Activated CD4-positive, alpha-beta T cell treated with anti-CD3 and anti-CD28 coated beads for 24 hours (primary cell): ENCODE measurements at places on chromosomes 11 and 22.

GRCh38 chr11:110296226-110297075, at the start of gene RDX:
TSS of gene RDX (minus strand) at chr11:110296614. CDS start at chr11:110279692, 16,922 bp downstream.
- peak; percentile 23 for DNase-seq

GRCh38 chr11:44601471-44602370, 36.3 kb downstream of the CD82 start:
- DNase-seq = peak; percentile 19

- no peak for DNase-seq
These were observed 3.6 kb downstream of the BCO2 start for GRCh38 chr11:112178936-112179335.

DNA sequence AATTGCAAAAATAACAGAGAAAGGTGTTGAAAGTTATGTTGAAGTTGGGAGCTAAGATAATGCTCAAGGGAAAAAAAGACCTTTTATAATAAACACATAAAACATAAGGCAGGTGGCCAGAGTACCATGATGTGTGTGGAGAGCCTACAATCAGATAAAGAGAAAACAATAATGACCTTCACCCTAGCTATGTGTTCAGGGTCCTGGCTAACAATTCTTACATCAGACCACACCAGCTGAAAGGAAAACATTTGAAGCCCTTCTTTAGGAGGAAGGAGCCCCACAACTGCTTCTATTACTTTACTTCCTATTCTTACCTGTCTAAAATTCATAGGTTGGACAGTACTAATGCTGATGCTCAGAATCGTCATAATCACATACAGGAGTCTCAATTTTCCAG, 2.5 kb downstream of the TSG101 start:
- no peak for DNase-seq

DNA sequence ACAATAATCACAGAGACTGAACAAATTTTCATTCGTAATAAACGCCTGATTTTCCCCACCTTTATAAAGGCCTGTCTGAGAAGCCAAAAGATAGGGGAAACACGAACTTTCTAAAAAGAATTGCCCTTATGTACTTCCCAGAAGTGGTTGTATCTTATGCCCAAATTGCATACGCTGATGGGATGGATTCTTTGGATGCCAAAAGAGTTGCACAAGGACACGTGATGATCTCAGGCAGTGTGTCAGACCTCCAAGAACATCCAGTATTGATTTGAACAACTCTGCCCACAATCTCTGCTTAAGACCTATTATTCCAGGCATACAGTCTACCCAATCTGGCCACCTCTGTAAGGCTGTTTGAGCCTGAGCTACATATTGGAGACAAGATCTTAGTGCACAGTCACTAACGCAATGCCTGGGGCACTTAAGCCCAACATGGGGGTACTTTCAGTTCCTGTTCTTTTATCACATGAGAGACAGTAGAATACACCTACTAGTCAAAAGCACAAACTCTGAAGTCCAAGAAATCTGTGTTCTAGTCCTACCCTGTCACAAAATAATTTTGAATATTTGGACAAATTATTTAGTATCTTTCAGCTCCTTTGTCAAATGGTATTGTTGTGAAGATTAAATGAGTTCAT, 38.9 kb downstream of the OR10A6 start:
- DNase-seq = no peak

GRCh38 chr22:20992456-20993303, 9.2 kb downstream of the THAP7 start:
- DNase-seq = no peak

GRCh38 chr11:60658409-60658808, 41.0 kb upstream of the MS4A8 start:
- no peak for DNase-seq

GRCh38 chr11:8096575-8096974, 15.6 kb downstream of the TUB start:
- no peak for DNase-seq

GRCh38 chr11:20211691-20212090, 51.4 kb upstream of the DBX1 start:
- no peak for DNase-seq

- no peak for DNase-seq
These were observed 43.7 kb upstream of the TOP3B start for GRCh38 chr22:22026157-22026831.

GRCh38 chr11:32858731-32859130, 29.0 kb downstream of the PRRG4 start:
- no peak for DNase-seq

- no peak for DNase-seq
These were observed 310.8 kb upstream of the SORL1-AS1 start for GRCh38 chr11:121763526-121763925.

GRCh38 chr11:62885137-62885750, 4.5 kb downstream of the SLC3A2 start:
- DNase-seq = no peak

DNA sequence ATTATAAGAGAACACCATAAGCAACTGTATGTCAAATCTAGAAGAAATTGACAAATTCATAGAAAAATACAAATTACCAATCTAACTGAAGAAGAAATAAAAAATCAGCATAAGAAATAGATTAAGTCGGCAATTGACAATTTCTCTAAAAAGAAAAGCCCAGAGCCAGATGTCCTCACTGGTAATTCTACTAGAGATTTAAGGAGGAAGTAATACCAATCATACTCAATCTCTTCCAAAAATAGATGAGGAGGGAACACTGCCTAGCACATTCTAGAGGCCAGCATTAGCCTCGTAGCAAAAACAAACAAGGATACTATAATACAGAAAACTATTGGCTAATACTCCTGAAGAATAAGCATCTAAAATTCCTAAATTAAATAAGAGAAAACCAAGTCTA, 40.4 kb upstream of the IGLL5 start:
- DNase-seq = no peak

- no peak for DNase-seq
These were observed 17.1 kb upstream of the NRIP3 start for GRCh38 chr11:9020916-9021315.

GRCh38 chr11:96033095-96033494, 109.2 kb upstream of the MTMR2 start:
- no peak for DNase-seq

DNA sequence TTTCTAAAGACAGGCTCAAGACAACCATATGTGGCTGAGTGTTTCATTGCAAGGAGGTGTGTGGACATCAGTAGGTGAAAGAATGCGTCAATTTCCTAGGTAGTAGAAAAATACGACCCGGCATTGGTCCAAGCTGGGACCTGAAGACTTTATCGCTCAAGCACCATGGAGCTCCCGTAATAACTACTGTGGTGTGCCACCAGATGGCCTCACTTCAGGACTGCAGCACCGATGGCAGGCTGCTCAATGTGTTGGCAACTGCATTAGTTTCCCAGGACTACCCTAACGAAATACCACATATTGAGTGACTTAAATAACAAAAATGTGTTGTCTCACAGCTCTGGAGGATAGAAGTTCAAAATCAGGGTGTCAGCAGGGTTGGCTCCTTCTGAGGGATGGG, 72.4 kb upstream of the FAT3 start:
- DNase-seq = no peak

GRCh38 chr11:93525601-93526345, 17.4 kb downstream of the SMCO4 start:
- DNase-seq = no peak

- DNase-seq = no peak
These were observed 979 bp downstream of the ABCG4 start for GRCh38 chr11:119149786-119150275.

GRCh38 chr22:29265929-29266328, 1.9 kb downstream of the RHBDD3 start:
- DNase-seq = no peak

DNA sequence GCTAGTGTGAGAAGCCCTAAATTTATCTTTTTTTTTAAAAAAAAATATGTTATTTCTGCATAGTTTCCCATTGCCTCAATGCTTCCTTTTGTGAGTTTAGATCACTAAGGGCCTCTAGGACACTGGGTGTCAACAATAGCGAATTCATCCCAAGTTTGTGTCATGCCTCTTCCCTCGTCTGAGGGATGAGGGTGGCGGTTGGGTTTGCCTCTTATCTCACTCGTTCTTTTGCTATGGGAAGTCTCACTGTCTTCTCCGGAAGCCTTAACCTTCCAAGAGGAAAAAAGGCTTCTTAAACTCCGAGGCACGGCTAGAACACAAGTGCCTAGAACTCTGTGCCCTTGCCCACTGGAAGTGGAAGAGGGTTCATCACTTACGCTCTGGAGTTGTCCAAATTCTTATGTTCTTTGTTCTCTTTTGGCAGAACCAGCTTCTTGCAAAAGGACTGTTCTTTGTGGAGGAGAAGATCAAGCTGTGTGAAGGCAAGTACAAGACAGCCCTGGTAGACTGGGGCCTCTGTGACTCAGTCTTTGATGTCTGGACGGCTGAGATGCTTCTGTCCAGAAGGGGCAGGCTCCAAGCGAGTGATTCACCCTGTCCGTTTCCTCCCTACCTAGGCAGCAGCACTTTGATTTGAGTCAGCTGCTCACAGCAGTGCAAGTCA, 78.5 kb downstream of the TRAF6 start:
- DNase-seq = no peak

DNA sequence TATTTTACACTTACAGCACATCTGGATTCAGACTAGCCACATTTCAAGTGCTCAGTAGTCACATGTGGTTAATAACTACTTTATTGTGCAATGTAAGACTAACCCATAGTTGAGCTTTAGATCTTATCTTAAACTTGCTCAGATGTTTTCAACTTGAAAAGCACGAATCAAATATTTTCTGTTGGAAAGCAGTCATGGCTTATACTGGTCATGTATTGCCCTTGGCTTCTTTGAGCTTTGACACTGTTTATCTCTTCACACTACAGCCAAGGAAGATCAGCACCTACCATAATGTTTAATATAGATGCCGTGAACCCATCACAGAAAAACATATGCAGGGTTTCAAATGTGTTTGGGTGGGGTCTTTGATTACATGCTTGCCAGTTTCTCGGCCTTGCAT, 4.4 kb downstream of the RBX1 start:
- DNase-seq = no peak

DNA sequence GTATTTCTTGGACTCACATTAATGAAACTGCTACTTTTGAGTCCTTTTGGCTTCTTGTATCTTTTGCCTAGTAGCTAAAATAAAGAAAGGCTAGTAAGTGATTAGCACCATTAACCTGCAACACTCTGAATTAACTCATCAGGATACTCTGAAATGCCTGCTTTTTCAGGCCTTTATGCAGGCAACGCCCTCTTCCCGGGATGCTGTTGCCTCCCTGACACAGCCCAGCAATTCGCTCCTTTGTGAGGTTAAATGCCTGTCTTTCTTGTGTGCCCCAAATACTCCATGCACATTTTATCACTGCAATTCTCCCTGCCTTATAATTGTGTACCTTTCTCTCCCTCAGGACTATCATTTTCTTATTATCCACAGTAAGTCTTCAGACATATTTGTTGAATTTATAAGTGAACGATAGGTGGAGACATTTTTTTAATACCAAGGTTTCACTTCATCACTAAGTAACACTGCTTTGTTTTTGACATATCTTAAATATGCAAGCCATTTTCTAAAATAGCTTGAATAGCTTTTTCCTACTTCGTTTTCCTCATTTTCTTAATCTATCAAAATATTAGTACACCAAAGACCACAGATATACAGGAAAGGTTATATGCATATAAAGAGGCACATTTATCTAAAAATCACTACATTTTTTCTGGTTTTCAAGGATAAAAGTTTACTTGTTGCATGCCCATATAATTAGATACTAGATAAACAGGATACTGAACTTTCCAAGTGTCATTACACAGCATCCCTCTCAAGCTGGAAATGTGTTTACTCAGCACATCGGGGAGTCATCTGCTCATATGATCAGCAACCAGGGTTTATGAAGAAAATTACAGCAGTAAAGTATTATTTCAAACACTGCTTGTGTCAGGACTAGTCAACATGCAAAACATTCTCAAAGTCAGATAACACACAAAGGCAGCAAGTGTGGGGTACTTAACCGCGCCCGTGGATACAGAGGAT, 48.5 kb upstream of the DDI1 start:
- DNase-seq = no peak

- no peak for DNase-seq
These were observed 29.6 kb downstream of the DHCR7 start for GRCh38 chr11:71418643-71419042.

- no peak for DNase-seq
These were observed 1.2 kb downstream of the GUCD1 start for GRCh38 chr22:24553597-24554312.

- DNase-seq = no peak
These were observed 91.0 kb downstream of the ISX start for GRCh38 chr22:35156945-35157344.

DNA sequence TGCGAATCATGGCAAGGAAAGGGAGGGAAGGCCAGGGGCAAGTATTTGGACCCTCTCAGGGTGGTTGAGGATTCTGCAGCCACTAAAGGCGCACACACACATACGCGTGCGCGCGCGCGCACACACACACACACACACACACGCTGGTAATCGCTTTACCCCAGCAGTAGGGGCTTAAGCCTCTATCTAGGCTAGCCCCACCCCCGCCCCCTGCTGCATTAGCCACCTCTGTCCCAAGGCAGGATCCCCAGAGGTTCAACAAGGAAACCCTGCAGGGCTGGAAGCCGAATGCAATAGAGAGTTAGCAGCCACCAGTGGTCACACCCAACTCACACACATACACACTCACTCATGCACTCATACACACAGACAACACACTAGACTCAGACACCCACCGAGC, 28.6 kb upstream of the ELFN2 start:
- DNase-seq = no peak

DNA sequence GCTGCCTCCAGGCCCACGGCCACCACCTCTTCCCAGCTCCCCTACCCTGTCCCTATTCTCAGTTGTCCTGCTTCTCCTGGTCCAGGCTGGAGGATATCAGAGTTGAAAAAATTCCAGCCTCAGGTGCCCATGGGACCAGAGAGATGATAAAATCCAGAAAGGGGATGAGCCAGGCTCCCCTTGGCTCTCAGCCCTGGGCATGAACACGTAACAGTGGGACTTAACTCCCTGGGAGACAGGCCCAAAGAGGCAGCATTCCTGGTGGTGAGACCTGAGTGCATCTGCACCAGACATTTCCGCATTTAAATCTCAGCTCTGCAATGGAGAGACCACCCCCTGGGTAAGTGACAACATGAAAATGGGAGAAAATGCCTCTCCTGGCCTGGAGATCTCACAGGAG, 10.4 kb upstream of the SLC39A13 start:
- no peak for DNase-seq

- DNase-seq = no peak
These were observed 123.5 kb downstream of the UVRAG start for GRCh38 chr11:75938543-75938942.

DNA sequence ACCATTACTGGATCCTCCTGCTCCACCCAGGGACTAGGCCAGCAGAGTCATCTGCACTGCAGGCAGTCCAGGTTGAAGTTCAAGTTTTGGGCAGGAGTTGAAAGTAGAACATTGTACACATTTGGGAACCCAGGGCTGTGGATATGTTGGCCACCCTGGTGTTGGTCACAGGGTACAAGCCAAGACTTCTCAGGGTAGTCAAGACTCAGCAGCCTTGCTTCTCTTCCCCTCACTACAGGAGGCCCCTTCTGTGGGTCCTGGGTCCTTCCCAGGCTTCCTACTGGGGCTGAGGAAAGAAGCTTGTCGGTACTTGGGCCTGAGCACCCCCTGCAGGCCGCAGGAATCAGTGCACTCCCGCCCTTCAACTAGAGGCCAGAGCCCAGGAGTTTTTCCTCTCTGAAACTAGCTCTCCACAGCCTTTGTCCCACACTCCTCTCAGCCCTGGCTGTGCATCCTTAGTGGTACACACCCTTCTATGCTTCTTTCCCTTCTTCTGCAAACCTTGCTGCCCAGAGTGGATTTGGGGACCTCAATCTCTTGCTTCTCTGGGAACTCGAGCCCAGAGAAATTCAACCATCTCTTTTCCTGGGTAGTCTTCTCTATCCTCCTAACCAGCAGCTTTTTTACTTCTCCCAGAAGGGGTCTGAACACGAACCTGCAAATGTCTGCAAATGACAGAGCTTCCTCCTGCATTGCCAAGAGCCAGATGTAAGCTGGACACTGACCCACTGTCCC, 2.6 kb upstream of the HPX start:
- peak; percentile 35 for DNase-seq
